ENCODE measurements at places on chromosomes 16 and 17.
A peak's percentile ranks its signal among the peaks of the same experiment; 100 is the strongest.

DNA sequence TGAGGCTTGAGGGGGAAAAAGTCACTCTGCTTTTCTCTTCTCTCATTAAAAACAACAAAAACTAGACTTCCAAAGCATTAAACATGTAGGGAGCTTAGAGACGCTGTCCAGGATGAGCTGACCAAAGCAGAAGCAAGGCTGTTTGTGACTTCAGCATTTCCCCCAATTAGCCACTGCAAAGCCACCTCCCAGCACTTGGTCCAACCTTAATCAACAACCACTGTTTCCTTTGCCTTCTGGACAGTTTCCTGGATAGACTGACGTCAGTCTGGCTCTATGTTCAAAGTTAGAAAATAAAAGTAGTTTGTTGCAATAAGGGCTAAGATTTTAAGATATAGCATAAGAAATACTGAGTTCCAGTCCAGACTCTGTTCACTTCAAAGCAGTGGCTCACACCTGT, 3.1 kb downstream of the TMEM231 start:
- DNase-seq = no peak

- no peak for DNase-seq
Observed at GRCh38 chr17:19384723-19385391, 2.1 kb downstream of the MFAP4 start.

GRCh38 chr17:63785556-63785955, 11.6 kb downstream of the DDX42 start:
- no peak for DNase-seq

DNA sequence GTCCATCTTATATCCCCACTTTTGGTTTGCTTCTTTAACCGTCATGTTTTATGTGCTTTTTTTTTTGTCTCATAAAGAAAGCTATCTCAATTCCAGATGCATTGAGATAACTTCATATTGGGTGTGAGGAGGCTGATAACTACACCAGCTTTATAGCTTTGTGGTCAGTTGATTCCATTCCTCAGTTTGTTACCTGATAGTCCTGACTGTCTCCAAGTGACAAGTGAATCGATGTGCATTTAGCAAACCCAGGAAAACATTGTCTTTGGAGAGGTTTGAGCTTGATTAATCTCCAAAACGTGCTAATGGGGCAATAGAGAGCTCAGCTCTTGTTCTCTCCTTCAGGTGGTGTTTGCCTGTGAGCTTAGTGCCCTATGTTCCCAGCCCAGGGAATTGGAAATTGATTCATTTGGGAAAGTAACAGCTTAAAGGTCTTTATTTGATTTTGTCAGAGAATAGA, 22.7 kb downstream of the HS3ST3B1 start:
- DNase-seq = no peak

DNA sequence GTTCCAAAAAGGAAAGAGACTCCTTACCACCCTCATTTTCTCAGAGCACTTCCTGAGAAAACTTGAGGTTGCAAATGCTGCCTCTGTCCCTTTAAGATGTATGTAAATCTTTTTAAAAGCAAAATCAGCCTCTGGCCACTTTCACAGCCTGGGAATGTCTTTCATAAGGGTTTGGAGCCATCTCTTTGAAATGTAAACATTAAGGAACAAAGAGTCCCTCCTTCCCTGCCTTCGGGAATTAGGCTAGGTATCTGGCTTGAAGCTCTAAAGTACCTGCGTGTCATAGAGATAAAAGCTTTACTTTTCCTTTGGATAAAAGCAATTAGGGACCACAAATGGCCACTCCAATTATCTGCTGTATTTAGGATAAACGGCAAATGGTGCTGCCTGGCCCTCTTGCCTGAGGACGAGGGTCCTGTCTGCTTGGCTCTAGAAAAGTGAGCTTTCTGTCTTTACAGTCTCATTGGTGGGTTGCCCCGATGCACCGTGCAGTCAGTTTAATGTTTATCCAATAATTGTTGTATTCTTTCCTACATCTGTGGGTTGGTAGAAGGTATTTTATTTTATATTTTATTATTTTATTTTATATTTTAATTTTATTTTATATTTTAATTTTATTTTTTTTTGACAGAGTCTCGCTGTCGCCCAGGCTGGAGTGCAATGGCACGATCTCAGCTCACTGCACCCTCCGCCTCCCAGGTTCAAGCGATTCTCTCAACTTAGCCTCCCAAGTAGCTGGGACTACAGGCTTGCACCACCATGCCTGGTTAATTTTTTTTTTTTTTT, 23.9 kb downstream of the NLRC3 start:
- no peak for DNase-seq

DNA sequence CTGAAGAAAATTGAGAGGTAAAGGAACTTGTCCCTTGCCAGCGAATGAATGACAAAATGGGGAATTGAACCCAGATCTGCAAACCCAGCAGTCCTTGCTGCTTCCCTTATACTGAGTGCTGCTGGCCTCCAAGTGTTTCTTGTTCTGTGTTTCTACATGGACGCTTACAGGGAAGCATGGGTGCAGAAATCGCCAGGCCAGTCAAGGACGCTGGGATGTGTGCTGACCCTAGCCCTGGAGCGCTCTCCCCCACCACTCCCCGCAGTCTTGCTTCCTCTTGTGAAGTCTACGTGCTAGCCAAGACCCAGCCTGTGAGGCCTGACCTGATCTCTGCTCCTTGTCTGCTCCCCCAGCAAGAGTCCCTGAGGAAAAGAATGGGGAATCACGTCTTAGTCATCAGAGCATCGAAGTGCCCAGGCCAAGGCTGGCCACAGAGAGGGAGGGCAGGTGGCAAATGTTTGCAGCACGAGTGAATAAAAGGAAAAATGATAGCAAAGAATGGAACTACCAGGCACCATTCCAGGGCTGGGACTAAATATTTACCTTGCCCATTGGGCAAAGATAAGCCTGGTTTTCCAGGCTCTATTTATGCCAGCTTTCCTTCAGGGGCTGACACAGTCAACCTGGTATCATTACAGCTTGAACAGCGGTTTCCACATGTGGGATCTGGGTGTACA, 17.4 kb downstream of the CA4 start:
- no peak for DNase-seq

- no peak for DNase-seq
Observed at GRCh38 chr17:82324566-82325285, 7.3 kb upstream of the CD7 start.

- no peak for DNase-seq
Observed at GRCh38 chr17:7586673-7587419, 3.0 kb downstream of the SOX15 start.

- DNase-seq = no peak
Observed at GRCh38 chr16:59341368-59341767, 607.3 kb upstream of the GOT2 start.

DNA sequence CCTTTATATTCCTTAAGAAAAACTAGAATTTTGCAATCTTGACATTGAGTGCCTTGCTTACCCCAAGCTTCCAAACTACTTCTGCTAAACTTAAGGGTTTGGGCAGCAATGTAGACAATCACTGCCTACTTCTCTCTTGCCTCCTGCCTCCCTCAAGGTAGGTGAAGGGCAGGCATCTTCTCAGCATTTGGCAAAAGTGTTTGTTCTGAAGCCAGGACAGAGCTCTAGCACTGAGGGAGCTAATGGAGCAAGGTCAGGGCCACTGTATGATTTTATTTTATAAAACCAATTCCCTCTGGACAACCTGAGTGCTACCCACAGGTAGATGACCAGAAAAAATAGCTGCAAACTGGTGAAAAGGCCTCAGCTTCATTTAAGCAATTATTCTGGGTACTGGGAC, 111.8 kb downstream of the IRX3 start:
- DNase-seq = no peak

GRCh38 chr17:29615492-29616299, 7.0 kb downstream of the CORO6 start:
- peak; percentile 67 for DNase-seq

DNA sequence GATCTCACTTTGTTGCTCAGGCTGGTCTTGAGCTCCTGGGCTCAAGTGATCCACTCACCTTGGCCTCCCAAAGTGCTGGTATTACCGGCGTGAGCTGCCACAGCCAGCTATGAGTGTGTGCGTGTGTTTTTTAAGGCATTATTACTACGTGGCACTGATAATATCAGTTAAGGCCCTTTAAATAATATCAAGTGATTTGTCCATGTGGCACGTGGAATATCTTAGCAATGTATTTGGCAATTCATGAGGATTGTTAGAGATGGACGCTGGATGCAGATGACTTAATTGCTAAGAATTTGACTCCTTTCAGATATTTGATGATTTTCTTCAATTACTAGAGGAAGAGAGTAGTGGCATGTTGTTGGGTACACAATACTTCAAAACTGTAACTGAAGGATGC, 25.5 kb upstream of the PMP22 start:
- DNase-seq = no peak

- no peak for DNase-seq
Observed at GRCh38 chr17:2125013-2125535, 70.2 kb downstream of the HIC1 start.

DNA sequence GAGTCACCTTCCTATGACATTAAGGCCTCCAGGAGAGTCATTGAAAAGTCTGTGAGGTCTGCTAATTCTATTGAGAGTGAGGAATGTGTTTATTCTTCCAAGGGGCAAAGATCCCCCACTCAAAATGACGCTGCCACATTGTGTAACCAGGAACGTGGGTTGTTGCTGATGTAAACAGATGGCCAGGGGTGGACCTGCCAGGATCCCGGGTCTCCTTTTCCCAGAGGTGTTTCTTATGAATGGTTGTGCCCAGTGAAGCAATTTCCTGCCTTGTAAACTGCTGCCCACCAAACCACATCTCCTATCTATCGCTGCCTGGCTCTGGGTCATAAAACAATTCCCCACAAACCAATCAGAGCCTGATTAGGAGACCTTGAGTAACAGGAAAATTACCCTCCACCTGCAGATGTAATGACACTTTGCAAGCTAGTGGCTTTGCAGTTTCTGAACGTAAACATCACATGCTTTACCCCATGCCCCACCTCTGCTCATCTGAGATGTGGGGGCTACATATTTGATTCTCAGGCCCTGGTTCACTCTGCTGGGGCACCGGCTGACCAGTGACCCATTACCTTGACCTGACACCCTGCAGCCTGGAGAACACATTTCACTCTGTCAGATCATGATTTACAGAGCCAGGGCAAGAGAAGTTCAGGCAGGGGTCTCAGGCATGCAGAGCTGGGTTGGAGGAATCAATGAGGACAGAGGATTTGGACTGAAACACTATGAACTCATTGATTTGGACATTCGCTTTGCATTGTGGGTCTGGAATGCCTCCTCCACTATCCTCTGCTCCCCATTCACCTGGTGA, 33.1 kb upstream of the DDX52 start:
- DNase-seq = no peak

DNA sequence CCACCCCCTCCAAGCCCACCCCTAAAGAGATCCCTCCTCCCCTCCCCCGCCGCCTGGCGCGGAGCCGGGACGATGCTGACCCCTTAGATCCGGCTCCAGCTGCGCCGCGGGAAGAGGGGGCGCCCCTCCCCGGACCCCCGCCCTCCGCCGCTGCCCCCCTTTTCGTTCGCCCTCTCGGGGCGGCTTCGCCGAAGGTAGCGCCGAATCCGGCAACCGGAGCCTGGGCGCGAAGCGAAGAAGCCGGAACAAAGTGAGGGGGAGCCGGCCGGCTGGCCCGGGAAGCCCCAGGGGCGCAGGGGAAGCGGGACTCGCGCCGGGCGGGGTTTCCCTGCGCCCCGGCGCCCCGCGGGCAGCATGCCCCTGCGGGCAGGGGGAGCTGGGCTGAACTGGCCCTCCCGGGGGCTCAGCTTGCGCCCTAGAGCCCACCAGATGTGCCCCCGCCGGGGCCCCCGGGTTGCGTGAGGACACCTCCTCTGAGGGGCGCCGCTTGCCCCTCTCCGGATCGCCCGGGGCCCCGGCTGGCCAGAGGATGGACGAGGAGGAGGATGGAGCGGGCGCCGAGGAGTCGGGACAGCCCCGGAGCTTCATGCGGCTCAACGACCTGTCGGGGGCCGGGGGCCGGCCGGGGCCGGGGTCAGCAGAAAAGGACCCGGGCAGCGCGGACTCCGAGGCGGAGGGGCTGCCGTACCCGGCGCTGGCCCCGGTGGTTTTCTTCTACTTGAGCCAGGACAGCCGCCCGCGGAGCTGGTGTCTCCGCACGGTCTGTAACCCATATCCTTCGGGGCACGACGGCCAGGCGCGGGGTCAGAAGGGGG, 623 bp downstream of the CACNA1G start:
- no peak for DNase-seq

GRCh38 chr17:49515196-49515770, 20.2 kb downstream of the NGFR start:
- DNase-seq = no peak

DNA sequence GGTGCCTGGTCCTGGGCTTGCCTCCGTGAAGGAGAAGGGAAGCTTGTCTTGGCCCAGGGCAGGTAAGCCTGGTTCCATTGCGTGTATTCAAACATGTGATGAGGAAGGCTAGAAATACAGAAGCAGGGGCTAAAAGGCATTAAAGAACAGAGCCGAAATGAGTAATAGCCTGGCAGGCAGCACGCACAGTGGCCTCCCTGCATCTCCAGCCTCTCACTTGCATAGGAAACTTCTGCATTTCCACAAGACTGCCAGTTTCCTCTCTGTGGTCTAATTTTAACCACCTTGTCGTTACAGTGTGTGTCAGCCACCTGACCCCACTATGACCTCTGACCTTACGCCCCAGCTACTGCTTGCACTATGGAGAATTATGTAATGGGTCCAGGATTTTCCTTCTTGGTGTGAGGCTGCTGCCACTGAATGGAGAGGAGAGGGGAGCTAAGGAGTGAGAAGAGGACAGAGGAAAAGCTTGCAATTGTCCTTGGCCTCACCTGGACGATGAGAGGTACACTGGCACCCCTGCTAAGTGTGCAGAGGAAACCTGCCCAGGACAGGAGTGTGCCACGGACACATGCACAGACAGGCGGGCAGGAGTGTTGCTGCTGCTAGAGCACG, 32.8 kb downstream of the HIC1 start:
- no peak for DNase-seq

DNA sequence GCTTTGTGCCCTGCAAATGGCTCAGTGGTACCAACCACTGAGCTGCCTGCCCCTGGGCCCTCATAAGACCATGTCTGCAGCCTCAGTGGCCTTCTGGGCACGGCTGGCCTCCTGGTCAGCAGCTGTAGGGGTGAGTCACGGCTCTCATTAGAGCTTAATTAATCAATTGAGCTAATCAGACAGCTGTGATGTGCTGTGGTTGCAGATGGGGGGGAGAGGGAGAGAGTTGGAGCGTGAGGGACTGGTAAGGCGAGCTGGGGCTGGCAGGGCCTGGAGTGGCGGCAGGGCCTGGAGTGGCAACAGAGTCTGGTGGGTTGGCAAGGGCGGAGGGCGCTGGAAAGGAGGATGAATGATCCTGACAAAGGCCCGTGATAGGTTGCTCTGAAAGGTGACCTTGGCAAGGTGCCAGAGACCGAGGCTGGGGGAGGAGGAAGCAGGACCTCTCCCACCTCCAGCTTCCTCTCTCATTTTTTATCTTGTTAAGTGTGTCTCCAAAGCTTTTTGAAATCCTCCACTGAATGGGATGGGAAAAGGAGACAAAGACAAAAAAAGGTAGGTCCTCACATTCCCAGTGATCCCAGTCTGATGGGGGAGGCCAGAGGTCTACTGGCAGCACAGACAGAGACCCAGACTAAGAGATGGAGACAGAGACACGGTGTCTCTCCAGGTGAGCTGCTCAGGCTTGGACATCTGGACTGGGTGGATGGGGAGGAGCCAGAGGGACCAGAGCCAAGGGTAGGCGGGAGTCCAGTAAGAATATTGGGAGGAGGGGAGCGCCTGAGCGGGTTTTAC, 41.6 kb downstream of the DCAKD start:
- DNase-seq = no peak

All from stimulated activated CD4-positive, alpha-beta T cell treated with anti-CD3 and anti-CD28 coated beads, Interleukin-1b, Interleukin-23, amount 100 ng/mL, for 1 hour (primary cell).